ENCODE measurements at places on chromosomes 1 and 21. TPM values are rescaled to one million over a fixed set of nuclear protein-coding genes. Genes with fewer than 3 reads are reported as not detected.

DNA sequence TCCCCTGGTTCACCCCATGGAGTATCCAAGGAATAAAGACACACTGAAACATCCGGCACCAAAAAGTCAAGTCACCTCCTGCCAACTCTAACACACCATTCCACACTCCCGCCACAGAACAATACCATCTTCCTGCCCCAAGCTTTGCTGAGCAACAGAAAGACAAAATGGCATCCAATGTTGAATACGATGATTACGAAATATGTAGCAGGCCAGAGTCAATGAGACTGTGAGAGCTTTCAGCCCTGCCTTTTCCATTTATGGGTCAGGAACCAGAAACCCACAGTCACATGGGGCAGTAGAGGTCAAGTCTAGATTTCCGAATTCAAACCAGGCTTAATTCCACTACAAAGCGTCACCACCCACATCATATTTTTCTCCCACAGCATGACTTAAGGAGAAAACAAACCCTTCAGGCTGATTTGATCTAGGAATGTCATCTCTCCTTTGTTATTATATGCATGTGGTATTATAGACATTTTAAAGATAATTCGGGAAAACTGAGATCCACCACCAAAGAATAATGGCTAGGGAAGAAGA, 249.8 kb downstream of the SETD4 start:
- peaks cover 16% of the 10 kb centered on the region for H3K27me3 ChIP-seq
- H3K4me1 ChIP-seq = no peaks in the 10 kb centered on the region
- H3K4me3 ChIP-seq = no peak overlapping the region
- H3K36me3 ChIP-seq = no peaks in the 10 kb centered on the region
- no peak overlapping the region for H3K27ac ChIP-seq

The SERTAD4 gene
- total RNA-seq = not detected

- no peak overlapping the region for H3K27ac ChIP-seq
- H3K27me3 ChIP-seq = no peaks in the 10 kb centered on the region
- H3K4me3 ChIP-seq = no peak overlapping the region
- H3K4me1 ChIP-seq = no peaks in the 10 kb centered on the region
- DNase-seq = no peak
Measured at GRCh38 chr1:80155371-80155770, 1148.8 kb upstream of the ADGRL4 start.

GRCh38 chr1:175600721-175601440, 142.5 kb downstream of the TNR start:
- peak overlapping the region; percentile 67 for H3K27ac ChIP-seq
- peak; percentile 14 for DNase-seq
- H3K4me3 ChIP-seq = peak overlapping the region; percentile 64
- H3K27me3 ChIP-seq = peaks cover 15% of the 10 kb centered on the region
- no peaks in the 10 kb centered on the region for H3K36me3 ChIP-seq

- H3K27me3 ChIP-seq = peaks cover 60% of the 10 kb centered on the region
- no peak within 1 kb of the TSS for H3K27ac ChIP-seq
- peak; percentile 18 for DNase-seq
- H3K36me3 ChIP-seq = peaks cover 3% of the 10 kb centered on the region
- peaks cover 10% of the 10 kb centered on the region for H3K4me1 ChIP-seq
Measured at GRCh38 chr1:67832737-67833601, at the start of gene GNG12. GNG12 (minus strand) TSS chr1:67833467; CDS start chr1:67707686, 125,781 bp downstream.

The PTPN7 gene
- 398 TPM for total RNA-seq

DNA sequence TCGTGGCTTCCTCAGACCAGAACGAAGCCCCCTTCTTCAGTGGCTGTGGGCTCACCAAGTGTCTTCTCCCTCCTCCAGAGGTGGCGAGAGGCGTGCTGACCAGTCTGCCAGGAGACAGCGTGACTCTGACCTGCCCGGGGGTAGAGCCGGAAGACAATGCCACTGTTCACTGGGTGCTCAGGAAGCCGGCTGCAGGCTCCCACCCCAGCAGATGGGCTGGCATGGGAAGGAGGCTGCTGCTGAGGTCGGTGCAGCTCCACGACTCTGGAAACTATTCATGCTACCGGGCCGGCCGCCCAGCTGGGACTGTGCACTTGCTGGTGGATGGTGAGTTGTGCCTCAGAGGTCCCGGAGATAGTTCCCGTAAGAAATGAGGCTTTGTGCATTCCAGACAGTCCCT, 24.0 kb downstream of the IL6R start:
- peaks cover 5% of the 10 kb centered on the region for H3K36me3 ChIP-seq
- DNase-seq = no peak
- H3K4me3 ChIP-seq = no peak overlapping the region
- H3K4me1 ChIP-seq = peaks cover 23% of the 10 kb centered on the region
- H3K27ac ChIP-seq = no peak overlapping the region

DNA sequence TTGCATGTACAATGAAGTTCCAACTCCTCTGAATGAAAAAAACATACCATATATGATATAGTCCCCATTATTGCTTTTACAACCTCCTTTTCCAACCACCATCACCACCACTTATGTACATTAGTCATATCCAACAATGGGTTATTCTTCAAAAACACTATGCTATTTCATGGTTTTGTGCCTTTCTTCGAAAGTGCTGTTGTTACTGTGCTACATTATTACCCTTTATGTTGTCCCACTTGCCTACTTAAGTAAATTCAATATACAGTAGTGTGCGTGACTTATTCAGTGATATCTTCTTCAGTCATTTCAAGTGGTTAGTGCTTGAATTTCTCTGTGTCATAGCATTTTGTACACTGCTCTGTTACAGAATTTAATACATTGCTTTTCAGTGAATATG, 105.3 kb downstream of the ASH1L start:
- no peak overlapping the region for H3K4me3 ChIP-seq
- no peaks in the 10 kb centered on the region for H3K27me3 ChIP-seq
- no peak for DNase-seq

DNA sequence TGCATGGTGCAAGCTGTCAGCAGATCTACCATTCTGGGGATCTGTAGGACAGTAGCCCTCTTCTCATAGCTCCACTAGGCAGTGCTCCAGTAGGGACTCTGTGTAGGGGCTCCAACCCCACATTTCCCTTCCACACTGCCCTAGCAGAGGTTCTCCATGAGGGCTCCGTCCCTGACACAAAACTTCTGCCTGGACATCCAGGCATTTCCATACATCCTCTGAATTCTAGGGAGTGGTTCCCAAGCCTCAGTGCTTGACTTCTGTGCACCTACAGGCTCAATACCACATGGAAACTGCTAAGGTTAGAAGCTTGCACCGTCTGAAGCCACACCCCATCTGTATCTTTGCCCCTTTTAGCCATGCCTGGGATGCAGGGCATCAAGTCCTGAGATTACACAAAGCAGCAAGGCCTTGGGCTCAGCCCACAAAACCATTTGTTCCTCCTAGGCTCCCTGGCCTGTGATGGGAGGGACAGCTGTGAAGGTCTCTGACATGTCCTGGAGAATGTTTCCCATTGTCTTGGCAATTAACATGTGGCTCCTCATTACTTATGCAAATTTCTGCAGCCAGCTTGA, 117.0 kb upstream of the NFIA start:
- no peaks in the 10 kb centered on the region for H3K4me1 ChIP-seq
- H3K4me3 ChIP-seq = no peak overlapping the region
- H3K27ac ChIP-seq = no peak overlapping the region
- H3K27me3 ChIP-seq = peaks cover 2% of the 10 kb centered on the region
- no peaks in the 10 kb centered on the region for H3K36me3 ChIP-seq
- no peak for DNase-seq

The DCLRE1B gene
- 20.8 TPM for total RNA-seq

The RBM11 gene
- total RNA-seq = 0.50 TPM

The EXOC8 gene
- total RNA-seq = 13.2 TPM

- H3K27me3 ChIP-seq = peaks cover 11% of the 10 kb centered on the region
- peaks cover 13% of the 10 kb centered on the region for H3K4me1 ChIP-seq
- no peak overlapping the region for H3K4me3 ChIP-seq
- H3K27ac ChIP-seq = no peak overlapping the region
- H3K36me3 ChIP-seq = no peaks in the 10 kb centered on the region
Measured at GRCh38 chr1:154695985-154696384, 88.0 kb upstream of the ADAR start.

DNA sequence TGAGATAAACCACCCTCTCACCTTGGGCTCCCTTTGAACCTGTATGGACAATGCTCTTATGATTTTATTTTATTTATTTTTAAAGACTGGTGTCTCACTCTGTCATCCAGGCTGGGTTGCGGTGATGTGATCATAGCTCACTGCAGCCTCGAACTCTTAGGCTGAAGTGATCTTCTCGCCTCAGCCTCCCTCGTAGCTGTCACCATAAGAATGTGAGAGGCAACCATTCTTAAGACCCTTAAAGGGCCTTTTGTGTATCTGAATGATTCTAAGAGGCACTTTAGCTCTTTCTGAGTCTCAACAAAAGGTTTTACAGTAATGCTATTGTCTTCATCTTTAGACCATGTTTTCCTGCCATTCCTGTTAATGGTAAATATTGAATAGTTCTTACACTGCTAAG, 67.0 kb downstream of the IVNS1ABP start:
- H3K4me1 ChIP-seq = no peaks in the 10 kb centered on the region
- no peak for DNase-seq
- H3K27ac ChIP-seq = no peak overlapping the region
- H3K27me3 ChIP-seq = no peaks in the 10 kb centered on the region
- no peaks in the 10 kb centered on the region for H3K36me3 ChIP-seq
- no peak overlapping the region for H3K4me3 ChIP-seq

GRCh38 chr1:88982055-88982454, 10.4 kb downstream of the KYAT3 start:
- peaks cover 82% of the 10 kb centered on the region for H3K36me3 ChIP-seq
- no peak overlapping the region for H3K4me3 ChIP-seq
- no peak for DNase-seq

The CFAP141 gene
- not detected for total RNA-seq

- no peak overlapping the region for H3K27ac ChIP-seq
- no peaks in the 10 kb centered on the region for H3K36me3 ChIP-seq
- no peak for DNase-seq
- H3K27me3 ChIP-seq = peaks cover 30% of the 10 kb centered on the region
- H3K4me1 ChIP-seq = no peaks in the 10 kb centered on the region
- H3K4me3 ChIP-seq = no peak overlapping the region
Measured at GRCh38 chr1:51048670-51049069, 53.4 kb upstream of the C1orf185 start.

GRCh38 chr1:37697090-37697489, 4.8 kb downstream of the CDCA8 start:
- peaks cover 23% of the 10 kb centered on the region for H3K4me1 ChIP-seq
- no peak overlapping the region for H3K27ac ChIP-seq
- no peak for DNase-seq
- no peak overlapping the region for H3K4me3 ChIP-seq
- H3K36me3 ChIP-seq = peaks cover 70% of the 10 kb centered on the region
- no peaks in the 10 kb centered on the region for H3K27me3 ChIP-seq

The IRF6 gene
- not detected for total RNA-seq

GRCh38 chr1:29949676-29950075, 713.4 kb downstream of the PTPRU start:
- H3K36me3 ChIP-seq = no peaks in the 10 kb centered on the region
- no peak for DNase-seq
- H3K4me3 ChIP-seq = no peak overlapping the region
- peaks cover 2% of the 10 kb centered on the region for H3K27me3 ChIP-seq

GRCh38 chr1:195894411-195894810, 713.8 kb downstream of the KCNT2 start:
- H3K36me3 ChIP-seq = no peaks in the 10 kb centered on the region
- H3K4me3 ChIP-seq = no peak overlapping the region
- no peaks in the 10 kb centered on the region for H3K27me3 ChIP-seq
- no peak for DNase-seq
- no peaks in the 10 kb centered on the region for H3K4me1 ChIP-seq

- H3K4me3 ChIP-seq = no peak overlapping the region
- H3K27ac ChIP-seq = no peak overlapping the region
- peaks cover 29% of the 10 kb centered on the region for H3K27me3 ChIP-seq
- peaks cover 20% of the 10 kb centered on the region for H3K4me1 ChIP-seq
- no peaks in the 10 kb centered on the region for H3K36me3 ChIP-seq
- DNase-seq = no peak
Measured at GRCh38 chr1:87435484-87435883, 106.8 kb downstream of the LMO4 start.

DNA sequence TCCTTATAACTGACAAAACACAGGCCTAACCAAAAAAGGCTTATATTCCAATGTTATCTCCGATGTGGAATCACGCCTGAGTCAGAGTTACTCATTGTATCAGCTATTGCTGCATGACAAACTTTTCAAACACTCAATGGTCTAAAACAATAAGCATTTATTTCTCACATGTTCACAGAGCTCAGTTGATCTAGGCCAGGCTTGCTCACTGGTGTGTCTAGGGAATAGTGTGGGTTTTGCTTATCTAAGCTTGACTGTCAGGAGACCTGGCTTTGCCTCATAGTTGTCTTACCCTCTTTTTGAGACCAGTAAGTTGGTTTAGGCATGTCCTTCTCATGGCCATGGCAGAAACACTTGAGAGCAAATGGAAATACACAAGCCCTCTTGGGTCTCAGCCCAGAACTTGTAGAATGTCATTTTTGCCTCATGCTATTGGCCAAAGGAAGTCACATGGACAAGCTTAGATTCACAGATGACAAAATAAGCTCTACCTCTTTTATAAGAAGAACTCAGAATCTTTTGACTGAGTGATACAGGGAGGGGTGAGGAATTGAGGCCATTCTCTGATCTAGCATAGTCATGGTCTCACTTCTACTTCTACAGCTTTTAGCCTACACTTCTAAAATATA, 130.8 kb downstream of the HMCN1 start:
- no peaks in the 10 kb centered on the region for H3K4me1 ChIP-seq
- no peak overlapping the region for H3K4me3 ChIP-seq
- H3K27ac ChIP-seq = no peak overlapping the region
- no peaks in the 10 kb centered on the region for H3K36me3 ChIP-seq

DNA sequence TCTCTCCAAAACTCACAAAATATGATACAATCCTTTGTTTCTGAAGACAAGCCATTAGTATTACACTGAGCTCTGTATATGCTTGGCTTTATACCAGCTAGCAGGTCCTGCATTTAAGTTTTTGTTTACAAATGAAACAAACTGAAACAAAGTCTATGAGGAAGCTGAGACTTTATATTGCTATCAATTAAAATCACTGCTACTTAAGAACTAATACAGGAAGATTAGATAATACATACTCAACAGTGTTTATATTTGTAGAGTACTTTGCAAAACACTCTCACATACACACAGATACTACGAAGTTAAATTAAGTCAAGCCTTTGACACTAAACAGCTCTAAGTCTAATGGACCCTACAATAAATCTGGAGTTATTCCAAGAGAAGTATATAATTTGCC, 247.4 kb downstream of the CRB1 start:
- peaks cover 21% of the 10 kb centered on the region for H3K36me3 ChIP-seq
- H3K4me3 ChIP-seq = no peak overlapping the region

The CSF3R gene
- total RNA-seq = 0.11 TPM

DNA sequence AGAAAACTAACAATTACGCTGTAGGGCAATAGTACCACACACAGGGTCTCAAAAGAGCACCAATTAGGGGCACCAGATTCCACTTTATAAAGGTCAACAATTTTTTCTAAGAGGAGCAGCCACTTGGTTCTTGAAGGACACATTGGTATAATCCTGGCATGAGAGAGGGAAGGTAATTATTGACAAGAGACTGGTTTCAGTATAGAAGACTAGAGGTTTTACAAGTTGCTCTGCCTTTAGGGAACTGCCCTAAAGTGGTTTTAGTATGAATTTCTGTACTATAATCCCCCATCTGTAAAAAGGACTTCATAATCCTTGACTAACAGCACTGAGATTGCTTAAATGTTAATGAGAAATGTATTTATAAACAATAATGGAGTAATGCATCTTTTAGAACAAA, 648.5 kb upstream of the PTBP2 start:
- DNase-seq = no peak
- H3K27ac ChIP-seq = no peak overlapping the region
- no peak overlapping the region for H3K4me3 ChIP-seq
- H3K36me3 ChIP-seq = no peaks in the 10 kb centered on the region
